ENCODE measurements at places on chromosomes 11 and 22. TPM values are rescaled to one million over a fixed set of nuclear protein-coding genes. Genes with fewer than 3 reads are reported as not detected.

DNA sequence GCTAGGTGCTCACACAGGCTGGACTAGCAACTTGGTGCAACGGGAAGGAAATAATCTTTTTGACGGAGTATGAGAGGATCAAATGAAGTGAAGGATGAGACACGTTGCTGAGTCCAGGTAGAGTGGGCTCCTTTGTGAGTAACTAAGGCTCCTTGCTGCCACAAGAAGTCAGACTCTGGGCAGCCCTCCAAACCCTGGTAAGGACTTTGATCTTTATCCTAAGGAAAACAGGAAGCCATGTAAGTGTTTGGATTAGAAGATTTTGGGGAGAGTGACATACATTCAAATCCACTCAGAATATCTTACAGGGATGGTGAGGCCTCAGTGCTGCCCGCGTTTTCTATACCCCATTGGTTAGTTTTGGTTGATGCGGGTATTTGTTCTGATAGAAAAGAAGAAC, 155.9 kb upstream of the RAG2 start:
- no peak for DNase-seq

GRCh38 chr11:58745705-58746364, 14.1 kb upstream of the GLYAT start:
- DNase-seq = no peak

- no peak for DNase-seq
Observed at GRCh38 chr11:80432057-80432456, 991.2 kb upstream of the TENM4 start.

DNA sequence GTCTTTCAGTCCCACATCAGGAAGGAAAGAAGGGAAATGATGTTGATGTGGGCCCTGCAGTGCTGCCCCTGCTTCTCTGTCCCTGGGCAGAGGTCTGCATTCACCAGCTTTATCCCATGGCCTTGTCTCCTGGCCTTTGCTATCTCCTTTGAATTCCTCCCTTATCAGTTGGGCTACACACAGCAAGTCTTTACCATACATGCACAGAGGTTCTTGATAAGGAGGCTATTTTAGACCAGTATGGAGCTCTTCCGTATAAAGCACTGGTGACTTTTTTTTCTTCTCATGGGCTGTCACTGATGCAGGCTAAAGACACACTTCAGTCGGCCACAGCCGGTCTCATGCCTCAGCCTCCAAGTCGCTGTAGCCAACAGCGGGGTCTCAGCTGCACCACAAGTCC, 20.2 kb downstream of the MYO18B start:
- DNase-seq = no peak

DNA sequence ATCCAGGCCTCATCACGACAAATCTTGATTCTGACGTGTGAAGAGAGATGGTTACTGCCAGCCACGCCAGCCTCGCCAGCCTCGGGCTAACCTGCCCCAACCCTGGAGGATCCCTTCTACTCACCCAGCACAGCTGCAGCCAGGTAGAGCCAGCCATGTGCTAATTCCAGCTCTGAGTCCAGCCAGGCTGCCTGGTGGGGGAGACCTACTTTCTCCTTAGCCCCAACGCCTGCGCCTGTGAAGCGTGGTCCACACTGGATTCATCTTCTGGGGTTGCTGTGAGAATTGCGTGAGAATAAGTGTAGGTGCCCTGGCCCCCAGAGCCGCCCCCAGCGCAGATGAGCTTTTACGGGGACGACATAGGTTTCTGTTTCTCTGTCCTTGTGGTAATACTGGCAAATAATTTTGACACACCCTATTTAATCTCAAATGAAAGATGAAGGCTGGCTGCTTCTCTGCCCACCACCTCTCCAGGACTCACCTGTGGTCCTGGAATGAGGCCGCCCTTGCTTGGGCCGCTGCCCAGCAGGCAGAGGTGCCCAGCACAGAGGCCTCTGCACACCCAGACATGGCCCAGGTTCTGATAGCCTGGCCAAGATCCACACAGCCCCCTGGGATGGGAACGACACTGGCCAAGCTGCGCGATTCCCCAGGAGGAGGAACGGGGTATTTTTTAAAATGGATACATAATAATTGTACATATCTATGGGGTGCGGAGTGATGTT, 528.4 kb downstream of the TBC1D22A start:
- DNase-seq = peak; percentile 5

The TSGA10IP gene
- not detected for total RNA-seq

DNA sequence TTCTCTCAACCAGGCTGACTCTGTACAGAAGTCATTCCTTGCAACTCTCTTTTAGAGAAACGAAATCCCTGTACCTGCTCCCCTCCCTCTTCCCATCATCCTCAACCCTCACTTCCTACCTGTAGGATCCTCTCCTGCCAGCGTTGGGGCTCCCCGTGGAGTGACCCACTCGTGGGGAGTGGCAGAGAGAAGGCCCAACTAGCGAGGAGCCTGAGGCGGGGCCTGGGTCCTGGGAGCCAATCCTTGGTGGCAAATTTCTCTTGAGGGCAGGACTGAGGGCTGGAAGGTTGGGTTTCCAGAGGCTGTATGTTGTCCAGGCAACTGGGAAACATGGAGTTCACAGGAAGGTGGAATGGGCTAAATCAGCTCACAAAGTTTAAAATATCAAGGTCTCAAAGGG, 10.4 kb downstream of the NHERF4 start:
- DNase-seq = no peak

- DNase-seq = no peak
Observed at GRCh38 chr22:37112084-37112728, 2.7 kb upstream of the TMPRSS6 start.

DNA sequence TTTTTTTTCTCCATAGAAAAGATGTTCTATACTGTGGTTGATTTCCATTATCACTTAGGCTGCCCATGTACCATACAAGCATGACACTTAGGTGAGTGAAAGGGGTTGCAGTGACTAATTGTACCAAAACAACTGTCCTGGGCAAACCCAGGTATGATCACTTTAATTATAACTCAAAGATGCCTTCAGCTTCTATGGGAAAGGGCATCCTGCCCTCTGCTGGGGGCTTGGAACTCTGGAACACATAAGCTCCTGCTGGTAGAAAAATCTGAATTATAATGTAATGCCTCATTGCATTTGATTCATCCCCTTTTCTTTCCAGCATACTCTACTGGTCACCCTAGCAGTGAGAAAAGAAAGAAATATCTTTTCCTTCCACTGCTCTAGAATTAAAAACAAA, 206.3 kb downstream of the DDX10 start:
- peak; percentile 17 for DNase-seq

Measured in uterus (tissue), 4 donors.